ENCODE measurements at places on chromosomes 2 and 18.

DNA sequence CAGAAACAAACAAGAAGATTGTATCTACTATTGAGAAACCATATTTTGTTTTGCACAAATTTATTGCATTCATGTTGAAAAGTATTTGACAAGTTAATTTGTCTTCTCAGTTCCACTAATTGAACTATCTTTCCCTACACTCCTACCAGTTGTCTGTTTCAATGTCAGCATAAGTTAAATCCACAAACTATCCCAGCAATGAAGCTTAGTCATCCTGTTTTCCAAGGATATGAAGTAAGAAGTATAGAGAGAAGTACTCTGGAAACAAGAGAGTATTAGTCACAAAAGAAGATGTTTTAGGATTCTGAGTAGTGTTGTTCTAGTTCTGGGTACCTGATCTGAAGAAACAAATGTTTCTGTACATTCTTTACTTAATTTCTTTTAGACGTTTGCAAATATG is 261.6 kb upstream of the ZNF804A start:
- no peak for DNase-seq

- DNase-seq: no peak
These were observed 72.0 kb downstream of the DOCK10 start for GRCh38 chr2:224970311-224970710.

- DNase-seq: no peak
These were observed 46.5 kb upstream of the COL5A2 start for GRCh38 chr2:189226017-189226416.

DNA sequence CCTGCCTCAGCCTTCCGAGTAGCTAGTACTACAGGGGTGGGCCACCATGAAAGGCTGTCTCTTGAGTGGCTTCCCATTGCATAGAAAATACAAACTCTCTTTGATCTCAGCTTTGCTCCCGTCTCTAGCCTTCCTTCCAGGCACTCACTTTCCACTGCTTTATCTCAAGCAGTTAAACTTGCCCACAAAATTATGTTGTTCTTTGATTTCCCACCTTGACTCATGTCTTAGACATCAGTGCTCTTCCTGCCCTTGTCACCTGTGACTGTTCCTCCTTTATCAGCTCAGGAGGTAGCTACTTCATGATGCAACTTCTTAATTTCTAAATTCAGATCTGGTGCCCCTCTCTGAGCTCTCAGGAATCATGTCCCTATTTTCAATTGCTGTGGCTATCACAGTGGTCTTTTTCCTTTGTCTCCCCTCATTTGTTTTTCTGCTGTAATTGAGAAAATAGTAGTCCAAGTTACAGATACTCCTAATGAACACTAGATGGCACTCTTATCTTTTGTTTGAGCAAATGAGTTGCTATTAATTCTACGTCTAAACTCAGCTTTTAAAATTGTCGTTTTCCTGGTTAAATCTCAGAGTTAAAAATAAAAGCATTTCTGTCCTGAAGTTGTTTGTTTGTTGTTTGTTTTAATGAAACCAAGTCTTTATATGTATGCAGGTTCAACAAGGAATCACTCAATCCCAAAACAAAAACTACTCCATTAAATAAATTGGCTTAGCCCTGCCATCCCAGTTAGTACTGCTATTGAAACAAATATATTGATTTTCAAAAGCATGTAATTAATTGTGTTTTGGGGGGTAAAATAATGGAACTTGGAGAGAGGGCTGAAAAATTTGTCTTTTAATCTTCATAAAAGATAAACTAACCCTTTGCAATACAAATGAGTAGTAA is 46.9 kb upstream of the GREB1L start:
- DNase-seq: no peak

DNA sequence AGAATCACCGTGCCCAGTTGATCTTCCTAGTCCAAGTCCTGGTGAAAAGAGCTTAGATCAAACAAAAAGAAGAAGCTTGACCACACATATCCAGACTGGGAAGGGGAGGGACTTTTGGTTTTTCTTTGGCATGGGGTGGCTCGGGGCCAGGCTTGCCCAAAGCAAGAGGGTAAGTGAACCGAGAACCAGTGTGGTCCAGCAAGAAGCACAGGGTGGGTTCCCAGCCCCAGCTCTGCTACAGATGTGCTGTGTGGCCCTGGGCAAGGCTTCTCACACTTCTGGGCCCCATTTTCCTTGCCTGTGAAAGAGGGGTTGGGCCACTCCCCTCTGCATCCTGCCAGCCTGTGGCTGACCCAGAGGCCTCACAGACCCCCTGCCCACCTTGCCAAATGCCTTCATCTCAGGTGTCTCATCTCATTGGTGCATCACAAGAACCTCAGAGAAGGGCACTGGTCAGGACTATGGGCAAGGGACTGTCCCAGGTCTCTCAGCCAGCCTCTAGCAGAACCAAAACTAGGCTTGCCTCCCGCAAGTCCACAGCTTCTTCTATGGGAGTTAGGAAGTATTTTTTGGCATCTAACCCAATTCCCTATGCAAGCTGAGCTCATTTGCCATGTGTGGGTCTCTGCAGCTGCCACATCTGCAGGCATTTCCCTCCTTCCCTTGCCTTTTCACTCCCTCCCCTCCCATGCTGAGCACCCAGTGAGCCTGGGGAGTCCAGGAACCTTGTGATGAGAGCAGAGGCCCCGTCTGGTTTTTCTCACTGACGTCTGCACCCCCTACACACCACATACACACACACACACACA is 6.9 kb downstream of the ATP6V1B1 start:
- DNase-seq: no peak
